Stimulated activated CD8-positive, alpha-beta memory T cell treated with anti-CD3 and anti-CD28 coated beads, Interleukin-7, amount 100 ng/mL, for 48 hours (primary cell): ENCODE measurements at places on chromosomes 16 and 17.
A peak's percentile ranks its signal among the peaks of the same experiment; 100 is the strongest.

GRCh38 chr16:30980434-30980833 is 4.6 kb upstream of the HSD3B7 start:
- no peak for DNase-seq

- no peak for DNase-seq
Measured at GRCh38 chr17:77324227-77324626, 183.5 kb downstream of the SEC14L1 start.

GRCh38 chr17:7192271-7192937 is 13.2 kb upstream of the ASGR1 start:
- no peak for DNase-seq

DNA sequence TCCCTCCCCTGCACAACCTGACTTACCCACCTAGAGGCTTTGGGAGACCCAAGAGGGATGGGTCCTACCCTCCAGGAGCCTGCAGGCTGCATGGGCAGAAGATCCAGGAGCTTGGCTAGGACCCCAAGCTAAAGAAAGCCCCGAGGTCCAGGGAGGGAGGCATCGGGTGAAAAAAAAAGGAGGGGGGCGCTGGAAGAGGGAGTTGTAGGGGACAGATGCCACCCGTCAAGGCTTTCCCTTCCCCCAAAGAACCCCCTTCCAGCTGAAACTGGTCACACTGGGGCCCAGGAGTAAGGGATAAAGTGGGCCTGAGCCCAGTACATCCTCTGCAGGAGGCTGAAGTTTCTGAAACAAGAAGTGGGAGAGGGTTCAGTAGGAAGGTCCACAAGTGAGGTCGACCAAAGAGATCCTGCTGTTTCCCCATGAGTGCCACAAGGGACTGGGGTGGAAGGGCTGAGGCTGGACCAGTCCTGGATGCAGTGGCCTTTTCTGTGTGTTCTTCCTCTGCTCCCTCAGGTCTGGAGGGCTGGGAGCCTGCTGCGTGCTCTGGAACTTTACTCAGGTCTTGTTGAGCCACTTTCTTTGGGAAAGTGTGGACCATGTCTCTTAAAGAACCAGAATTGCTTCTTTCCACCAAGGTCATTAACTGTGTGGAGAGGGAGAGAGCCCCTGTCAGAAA is 14.2 kb upstream of the CBFB start:
- no peak for DNase-seq

- no peak for DNase-seq
Measured at GRCh38 chr16:10613785-10614485, 33.5 kb upstream of the EMP2 start.

DNA sequence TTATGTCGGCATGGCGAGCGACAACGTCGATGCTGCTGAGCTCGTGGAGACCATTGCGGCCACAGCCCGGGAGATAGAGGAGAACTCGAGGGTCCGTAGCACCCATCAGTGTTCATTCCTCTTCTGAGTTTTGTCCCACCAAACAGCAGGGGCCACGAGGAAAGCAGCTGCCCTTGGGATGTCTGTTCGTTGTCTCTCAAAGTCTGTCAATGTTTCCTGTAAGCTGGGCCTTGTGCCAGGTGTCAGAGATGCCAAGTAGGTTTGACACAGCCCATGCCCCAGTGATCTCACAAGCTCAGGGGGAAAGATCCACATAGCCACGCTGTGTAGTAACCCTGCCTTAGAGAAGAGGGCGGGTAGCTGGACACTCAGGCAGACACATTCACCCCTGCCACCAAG is 22.6 kb downstream of the NTAN1 start:
- no peak for DNase-seq

DNA sequence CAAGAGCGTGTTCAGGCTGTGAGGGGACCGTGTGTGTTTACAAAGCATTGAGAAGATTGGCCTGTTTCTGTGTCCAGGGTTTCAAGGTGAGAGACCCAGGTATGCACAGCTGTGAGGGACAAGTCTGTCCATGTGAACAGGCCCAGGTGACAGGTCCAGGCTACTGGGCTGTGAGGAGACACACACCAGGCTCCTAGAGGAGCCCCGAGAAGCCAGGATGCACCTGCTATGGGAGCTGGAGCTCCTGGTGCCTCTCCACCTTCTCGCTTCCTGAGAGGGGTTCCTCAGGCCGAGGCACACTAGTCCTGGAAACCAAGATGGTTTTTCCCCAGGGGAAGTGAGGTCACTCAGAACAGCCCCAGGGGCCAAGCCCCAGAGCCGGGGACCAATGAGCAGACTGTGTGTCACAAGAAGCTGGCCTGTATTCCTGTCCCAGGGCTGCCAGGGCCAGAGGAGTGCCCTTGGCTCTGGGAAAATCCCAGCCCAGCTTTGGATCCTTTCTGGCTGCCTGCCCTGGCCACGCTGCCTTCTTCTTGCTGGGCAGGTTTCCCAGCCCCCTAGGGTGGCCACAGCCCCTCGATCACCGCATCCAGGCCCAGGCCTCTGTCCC is 153.4 kb upstream of the PLCG2 start:
- no peak for DNase-seq

DNA sequence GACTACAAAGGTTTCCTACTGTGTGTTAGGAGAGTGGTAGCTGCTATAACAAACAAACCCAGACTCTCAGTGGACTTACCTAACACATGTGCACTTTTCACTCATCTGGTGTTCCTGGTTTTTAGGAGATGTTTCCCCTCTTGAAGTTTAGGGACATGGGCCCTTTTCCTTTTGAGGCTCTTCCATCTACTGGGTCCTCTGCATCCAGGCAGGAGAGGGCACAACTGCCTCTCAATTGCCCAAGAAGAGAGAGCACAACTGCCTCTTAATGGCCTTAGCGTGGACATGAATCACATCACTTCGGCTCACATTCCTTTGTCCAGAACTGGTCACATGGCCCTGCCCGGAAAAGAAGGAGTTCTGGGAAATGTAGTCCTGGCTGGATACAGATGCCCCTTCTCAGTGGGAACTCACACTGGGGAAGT is 9.8 kb upstream of the TNRC6C start:
- no peak for DNase-seq

- no peak for DNase-seq
Measured at GRCh38 chr16:63921737-63922295, 1200.0 kb downstream of the CDH11 start.

DNA sequence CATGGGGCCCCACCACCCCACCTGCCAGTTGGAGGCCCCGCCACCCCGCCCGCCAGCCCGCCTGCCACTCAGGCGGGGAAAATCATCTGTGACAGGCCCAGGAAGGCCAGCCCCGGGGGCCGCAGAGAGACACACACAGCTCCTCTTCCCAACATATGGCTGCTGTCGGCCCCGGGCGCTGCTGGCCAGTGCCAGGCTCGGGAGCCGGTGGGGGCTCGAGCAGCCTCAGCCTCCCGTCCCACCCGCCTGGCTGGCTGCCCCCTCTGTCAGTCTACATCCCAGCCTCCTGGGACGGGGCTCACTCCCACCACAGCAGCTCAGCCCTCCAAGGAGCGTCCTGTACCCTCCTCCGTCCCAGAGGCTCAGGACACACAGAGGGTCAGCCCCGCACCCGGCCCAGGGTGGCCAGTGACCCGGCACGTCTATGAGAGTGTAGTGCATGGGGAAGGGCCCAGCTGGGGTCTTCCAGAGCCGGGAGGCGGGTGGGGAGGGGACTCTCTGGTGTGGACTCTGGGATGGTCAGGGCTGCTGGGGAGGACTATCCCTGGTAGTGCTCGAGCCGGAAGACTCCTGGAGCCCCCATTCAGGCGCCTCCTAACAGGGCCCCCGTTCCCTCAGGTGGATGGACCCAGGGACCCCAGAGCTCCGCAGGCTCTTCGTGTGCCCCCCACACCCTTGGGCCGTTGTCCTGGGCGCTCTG is 3.6 kb upstream of the PRR35 start:
- DNase-seq: no peak

GRCh38 chr17:7650509-7651096 is at the start of gene ATP1B2:
TSS of gene ATP1B2 (plus strand) at chr17:7650926. CDS start at chr17:7651519, 593 bp downstream.
- peak; percentile 36 for DNase-seq

- DNase-seq: no peak
Measured at GRCh38 chr17:4003501-4004421, 39.5 kb upstream of the ATP2A3 start.
